ENCODE measurements at places on chromosomes 3 and 15.

- no peak for DNase-seq
These were observed 316.5 kb upstream of the ICE2 start for GRCh38 chr15:60795471-60795870.

DNA sequence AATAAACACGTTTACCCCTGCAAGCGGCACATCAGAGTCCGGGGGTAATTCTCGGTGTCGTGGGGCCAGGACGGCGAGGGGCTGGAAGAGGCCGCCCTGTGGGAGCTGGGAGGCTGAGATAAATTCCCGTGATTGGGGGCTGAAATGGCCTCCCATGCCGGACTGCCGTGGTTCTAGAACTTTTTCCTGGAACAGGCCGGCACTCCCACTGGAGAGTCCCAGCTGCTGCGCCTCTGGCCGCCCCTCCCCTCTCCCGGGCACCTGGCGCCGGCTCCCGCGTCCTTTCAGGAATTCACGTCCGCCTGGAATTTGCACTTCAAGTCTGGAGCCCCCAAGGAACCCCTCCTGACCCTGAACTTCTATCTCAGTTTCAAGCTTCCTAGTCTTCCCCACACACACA lies 10.8 kb upstream of the LRRC2 start:
- no peak for DNase-seq

DNA sequence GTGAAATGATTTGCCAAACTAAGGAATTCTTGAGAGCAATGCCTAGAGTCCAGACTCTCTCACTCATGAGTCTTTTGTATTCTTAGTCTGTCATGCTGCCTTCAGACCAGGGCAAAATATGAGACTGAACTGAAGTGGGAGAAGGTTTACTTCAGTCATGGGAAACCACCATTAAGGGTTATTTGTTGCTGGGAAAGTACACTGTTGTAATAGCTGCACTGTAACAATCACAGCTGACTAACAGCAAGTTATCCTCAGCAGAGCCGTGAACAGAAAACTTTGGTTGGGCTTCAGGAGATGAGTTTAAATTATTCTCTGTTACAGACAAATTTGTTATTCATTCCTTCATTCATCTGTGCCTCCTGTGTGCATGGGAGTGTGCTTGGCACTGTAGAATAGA lies 258.5 kb downstream of the ROBO2 start:
- no peak for DNase-seq

GRCh38 chr15:40829115-40829514 lies 607 bp upstream of the PPP1R14D start:
- no peak for DNase-seq
